Spleen (tissue), 13 donors: ENCODE measurements at places on chromosomes 3 and 15. TPM values are rescaled to one million over a fixed set of nuclear protein-coding genes. Genes with fewer than 3 reads are reported as not detected.

- no peak overlapping the region for H3K4me3 ChIP-seq
- no peak overlapping the region for H3K27ac ChIP-seq
- no peaks in the 10 kb centered on the region for H3K4me1 ChIP-seq
- DNase-seq, result no peak
- H3K27me3 ChIP-seq, result no peaks in the 10 kb centered on the region
- H3K36me3 ChIP-seq, result no peaks in the 10 kb centered on the region
These were observed 144.7 kb upstream of the GADL1 start for GRCh38 chr3:31039145-31039544.

- DNase-seq, result no peak
- no peaks in the 10 kb centered on the region for H3K27me3 ChIP-seq
- H3K4me1 ChIP-seq, result no peaks in the 10 kb centered on the region
- no peaks in the 10 kb centered on the region for H3K36me3 ChIP-seq
- no peak overlapping the region for H3K4me3 ChIP-seq
These were observed 45.5 kb upstream of the PRSS50 start for GRCh38 chr3:46763178-46763577.

GRCh38 chr15:69766156-69766555 is 313.5 kb downstream of the RPLP1 start:
- no peak for DNase-seq
- H3K36me3 ChIP-seq, result no peaks in the 10 kb centered on the region
- peak overlapping the region; percentile 52 for H3K27ac ChIP-seq
- H3K4me1 ChIP-seq, result no peaks in the 10 kb centered on the region
- no peak overlapping the region for H3K4me3 ChIP-seq

DNA sequence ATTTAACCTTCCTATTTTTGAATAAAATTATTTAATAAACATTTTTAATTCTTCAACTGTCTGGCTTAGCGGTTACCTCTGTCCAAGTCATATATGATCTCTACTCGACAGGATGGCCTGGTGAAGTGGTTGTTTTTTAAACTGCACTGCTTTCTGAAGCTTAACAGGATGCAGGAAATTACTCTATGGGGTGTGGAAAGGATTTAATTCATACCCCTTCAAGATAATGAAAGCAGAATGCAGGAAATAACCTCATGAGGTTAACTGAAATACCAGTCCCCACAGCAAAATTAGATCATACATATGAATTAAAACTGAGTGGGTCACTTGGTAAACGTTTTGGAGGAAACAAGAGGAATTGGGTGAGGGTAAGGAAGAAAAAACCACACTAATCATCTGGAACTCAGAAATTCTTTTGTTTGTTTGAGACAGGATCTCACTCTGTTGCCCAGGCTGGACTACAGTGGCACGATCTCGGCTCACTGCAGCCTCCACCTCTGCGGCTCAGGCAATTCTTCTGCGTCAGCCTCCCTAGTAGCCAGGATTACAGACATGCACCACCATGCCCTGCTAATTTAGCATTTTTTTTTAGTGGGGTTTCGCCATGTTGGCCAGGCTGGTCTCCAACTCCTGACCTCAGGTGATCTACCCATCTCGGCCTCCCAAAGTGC is 50.1 kb downstream of the LYSMD4 start:
- H3K27me3 ChIP-seq, result no peaks in the 10 kb centered on the region
- peaks cover 6% of the 10 kb centered on the region for H3K36me3 ChIP-seq
- no peak overlapping the region for H3K4me3 ChIP-seq

FETUB gene
- total RNA-seq, result not detected

GRCh38 chr3:155744010-155744625 is 753 bp downstream of the PLCH1 start:
- peaks cover 6% of the 10 kb centered on the region for H3K4me1 ChIP-seq
- peak; percentile 78 for DNase-seq
- peaks cover 13% of the 10 kb centered on the region for H3K27me3 ChIP-seq
- H3K27ac ChIP-seq, result no peak overlapping the region

- H3K36me3 ChIP-seq, result no peaks in the 10 kb centered on the region
- H3K27me3 ChIP-seq, result no peaks in the 10 kb centered on the region
- no peak overlapping the region for H3K4me3 ChIP-seq
- H3K4me1 ChIP-seq, result no peaks in the 10 kb centered on the region
- DNase-seq, result no peak
- H3K27ac ChIP-seq, result no peak overlapping the region
These were observed 51.0 kb upstream of the MYZAP start for GRCh38 chr15:57540736-57541135.

DNA sequence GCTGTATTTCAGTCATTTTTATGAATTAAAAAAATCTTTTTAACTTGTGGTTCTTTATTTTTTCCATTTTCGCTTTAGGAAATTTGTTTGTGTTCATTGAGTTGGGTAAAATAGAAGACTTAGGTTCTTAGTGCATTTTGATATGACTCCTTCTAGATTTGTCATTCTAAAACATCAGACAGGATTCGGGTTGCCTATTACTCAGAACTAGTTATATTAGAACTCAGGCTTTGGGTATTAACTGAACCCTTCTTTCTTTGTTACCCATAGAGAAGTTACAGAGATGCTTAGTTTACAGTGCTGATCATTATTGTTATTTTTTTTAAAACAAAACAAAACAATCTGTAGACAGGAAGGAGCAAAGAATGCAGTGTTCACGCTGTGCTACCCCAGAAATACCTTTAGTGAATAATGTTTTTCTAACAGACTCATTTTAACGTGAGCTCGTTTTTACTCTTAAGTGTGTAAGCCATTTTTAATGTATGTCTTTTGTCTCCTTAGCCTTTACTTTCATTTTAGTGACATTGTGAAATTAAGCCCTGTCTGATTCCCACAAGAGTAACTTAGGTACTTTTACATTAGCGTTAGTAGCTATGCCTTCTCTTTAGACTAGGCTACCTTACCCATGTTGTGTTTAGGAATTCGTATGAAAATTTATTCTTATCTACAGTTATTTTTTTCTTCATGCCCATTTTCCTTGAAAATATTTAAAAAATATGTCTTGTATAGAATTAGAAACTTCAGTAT is 53.4 kb downstream of the CMC1 start:
- no peaks in the 10 kb centered on the region for H3K27me3 ChIP-seq
- peak overlapping the region; percentile 68 for H3K27ac ChIP-seq
- DNase-seq, result no peak
- peaks cover 10% of the 10 kb centered on the region for H3K36me3 ChIP-seq
- H3K4me3 ChIP-seq, result peak overlapping the region; percentile 23

- no peaks in the 10 kb centered on the region for H3K27me3 ChIP-seq
- no peak overlapping the region for H3K4me3 ChIP-seq
- H3K4me1 ChIP-seq, result no peaks in the 10 kb centered on the region
These were observed 133.5 kb upstream of the ZPLD1 start for GRCh38 chr3:102301155-102301880.
